H7 (cell line): ENCODE measurements at places on chromosomes 1 and 21. TPM values are rescaled to one million over a fixed set of nuclear protein-coding genes. Genes with fewer than 3 reads are reported as not detected.
A peak's percentile ranks its signal among the peaks of the same experiment; 100 is the strongest.

SMAP2 gene
- total RNA-seq = 9.5 and 12.4 TPM in 2 replicates

PLPPR5 gene
- 0.41 and 0.45 TPM in 2 replicates for total RNA-seq

TMEM51 gene
- total RNA-seq = 9.8 and 11.9 TPM in 2 replicates

DNA sequence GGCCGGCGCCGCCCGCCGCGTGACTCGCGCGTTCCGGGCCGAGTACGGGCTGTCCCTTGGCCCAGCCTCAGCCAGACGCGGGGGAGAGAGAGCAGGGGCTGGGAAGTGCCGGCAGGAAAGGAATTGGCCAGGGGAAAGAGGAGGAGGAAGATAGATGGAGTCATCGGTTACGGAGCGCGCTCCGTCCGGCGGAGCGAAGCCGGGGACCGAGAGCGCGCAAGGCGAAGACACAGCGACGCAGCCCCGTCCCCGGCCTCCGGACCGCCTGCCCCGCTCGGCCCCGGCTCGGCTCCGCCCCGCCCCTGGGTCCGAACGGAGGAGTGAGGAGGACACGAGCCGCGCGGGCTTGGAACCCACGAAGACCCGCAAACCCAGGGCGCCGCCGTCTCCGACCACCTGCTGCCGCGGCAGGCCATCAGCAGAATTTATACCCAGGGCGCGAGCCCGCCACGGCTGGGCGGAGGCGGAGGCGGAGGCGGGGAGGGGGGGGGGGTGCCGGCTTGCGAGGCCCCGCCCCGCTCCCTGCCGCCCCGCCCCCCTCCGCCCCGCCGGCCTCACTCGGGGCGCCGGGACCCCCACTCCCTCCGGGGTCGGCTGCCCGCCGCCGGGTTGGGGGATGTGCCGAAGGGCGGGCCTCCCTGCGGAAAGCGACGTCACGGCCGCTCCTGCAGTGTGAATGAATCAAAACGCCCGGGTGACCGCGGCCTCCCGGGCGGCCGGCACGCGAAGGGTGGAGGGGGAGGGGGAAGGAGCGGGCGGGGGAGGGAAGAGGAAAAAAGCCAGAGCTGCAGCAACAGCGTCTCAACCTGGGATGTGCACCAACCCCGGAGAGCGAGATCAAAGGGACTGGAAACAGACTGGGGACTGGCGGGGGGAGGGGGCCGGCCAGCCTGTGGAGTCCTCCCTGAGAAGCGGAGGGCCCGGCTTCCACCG, at the start of gene LHX4:
TSS of gene LHX4 (plus strand) at position 782 of the 933 bp plus-strand sequence. CDS start 266 bp downstream, outside the sequence.
- peak; percentile 98 for DNase-seq

DNA sequence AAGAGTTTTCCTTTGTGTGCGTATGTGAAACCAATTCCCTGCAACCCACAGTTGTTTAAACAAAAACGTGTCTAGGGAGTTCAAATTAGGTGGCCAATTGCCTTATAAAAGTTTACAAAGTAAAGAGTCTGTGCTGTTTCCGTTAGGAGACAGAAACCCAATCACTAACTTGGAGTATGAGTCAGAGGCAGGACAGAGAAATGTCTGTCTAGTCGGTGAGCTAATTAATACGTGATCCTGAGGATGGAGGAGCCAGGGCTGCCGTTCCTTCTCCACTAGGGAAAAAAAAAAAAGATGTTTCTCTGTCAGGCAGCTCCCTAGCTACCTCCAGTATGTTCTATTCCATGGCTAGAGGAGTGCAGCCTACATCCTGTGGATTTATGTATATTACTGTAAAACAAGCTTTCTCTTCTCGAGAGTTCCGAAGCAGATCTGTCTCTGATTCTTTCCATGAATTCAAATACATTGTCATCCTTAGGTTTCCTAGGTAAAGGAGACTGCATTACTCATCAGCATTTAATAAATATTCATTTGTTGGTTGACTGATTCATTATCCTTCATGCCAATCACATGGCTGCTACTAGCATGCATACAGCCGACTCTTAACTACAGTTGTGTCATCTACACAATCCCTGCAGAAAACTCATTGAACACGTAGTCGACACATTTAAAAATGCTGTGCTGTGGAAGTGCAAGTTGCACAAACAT, 430.6 kb downstream of the KIF26B start:
- DNase-seq = no peak

- peak; percentile 79 for DNase-seq
These were observed 115.1 kb upstream of the TMEM51 start for GRCh38 chr1:15038232-15039016.

GRCh38 chr1:161721738-161722343, 497 bp downstream of the FCRLB start:
- no peak for DNase-seq

GRCh38 chr21:45529785-45530422, 12.3 kb downstream of the SLC19A1 start:
- no peak for DNase-seq

DNA sequence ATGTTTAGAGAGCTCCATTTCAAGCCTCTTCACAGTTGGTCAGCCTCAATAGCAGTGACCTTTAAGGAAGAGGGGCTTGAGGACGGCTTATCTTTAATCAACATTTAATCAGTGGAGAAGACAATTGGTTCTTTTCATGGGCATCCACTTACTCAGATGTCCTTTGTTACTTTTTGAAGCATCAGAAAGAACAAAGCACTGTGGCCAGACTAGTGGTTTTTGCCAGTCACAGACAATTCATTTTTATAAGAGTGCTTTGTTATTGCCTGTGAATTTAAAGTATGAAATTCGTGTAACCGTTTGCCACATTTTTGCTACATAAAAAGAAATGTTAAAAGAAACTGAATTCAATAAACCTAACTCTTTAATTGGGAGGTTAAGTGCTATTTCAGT, 222.8 kb downstream of the TPR start:
- no peak for DNase-seq

DNA sequence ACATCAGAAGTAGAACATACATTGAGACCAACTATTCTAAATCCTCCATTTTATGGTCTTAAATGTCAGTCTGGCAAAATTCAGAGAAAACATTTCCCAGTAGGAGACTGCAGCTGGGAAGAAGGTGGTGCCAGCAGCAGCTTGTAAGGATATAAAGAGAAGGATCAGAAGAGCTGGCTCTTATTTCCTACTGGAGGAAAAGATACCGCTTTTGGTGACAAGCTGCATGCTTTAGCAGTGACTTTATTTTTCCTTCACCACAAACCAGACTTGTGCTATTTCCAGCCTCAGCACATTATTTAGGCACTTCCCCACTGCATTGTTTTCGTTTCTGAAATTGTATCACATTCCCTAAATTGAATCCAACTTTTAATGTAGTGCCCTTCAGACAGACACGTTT, 28.4 kb downstream of the RNF11 start:
- no peak for DNase-seq
